ENCODE measurements at places on chromosomes 16 and 17.

- no peak for DNase-seq
Measured at GRCh38 chr16:1908983-1909382, 9.2 kb downstream of the HS3ST6 start.

GRCh38 chr16:55508941-55509931 lies at the start of gene LPCAT2:
LPCAT2 (plus strand) TSS chr16:55509072; CDS start chr16:55509182, 110 bp downstream.
- DNase-seq = peak; percentile 53

- peak; percentile 49 for DNase-seq
Measured at GRCh38 chr17:76414334-76415295, 30.2 kb downstream of the SPHK1 start.

DNA sequence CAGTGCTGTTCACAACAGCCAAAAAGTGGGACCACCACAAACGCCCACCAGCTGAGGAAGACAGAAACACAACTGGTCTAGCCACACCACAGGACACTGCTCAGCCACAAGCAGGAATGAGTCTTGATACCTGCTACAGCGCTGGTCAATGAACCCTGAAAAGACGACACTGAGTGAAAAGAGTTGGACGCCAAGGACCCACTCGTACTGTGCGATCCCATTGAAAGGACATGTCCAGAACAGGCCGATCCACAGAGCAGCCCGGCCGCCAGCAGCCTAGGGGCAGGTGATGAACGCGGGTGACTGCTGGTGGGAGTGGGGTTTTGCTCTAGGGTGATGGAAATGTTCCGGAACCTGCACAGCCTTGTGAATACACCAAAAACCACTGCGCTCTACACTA lies 10.6 kb upstream of the SLC38A8 start:
- DNase-seq = no peak

DNA sequence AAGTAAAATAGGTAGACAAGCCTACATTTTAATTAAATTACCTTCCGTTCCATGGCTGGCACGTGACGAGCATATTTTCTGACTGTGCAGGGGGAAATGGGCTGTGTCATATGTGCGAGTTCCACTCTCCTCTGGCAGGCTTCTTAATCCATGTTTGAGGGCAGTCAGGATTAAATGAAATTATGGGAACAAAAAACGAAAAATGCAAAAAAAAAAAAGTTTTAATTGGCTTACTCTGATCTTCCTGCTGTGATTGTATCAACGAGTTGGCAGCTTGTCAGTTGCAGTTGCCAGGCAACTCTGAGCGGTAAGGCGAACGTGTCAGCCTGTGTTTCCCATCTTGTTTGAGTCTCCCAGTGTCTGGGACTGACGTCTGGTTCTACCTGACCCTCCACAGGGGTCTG lies 302.9 kb upstream of the XYLT1 start:
- peak; percentile 7 for DNase-seq

GRCh38 chr17:38443356-38444031 lies 15.2 kb downstream of the ARHGAP23 start:
- DNase-seq = no peak

GRCh38 chr17:71502443-71502842 lies 618.4 kb upstream of the SOX9 start:
- DNase-seq = no peak

- peak; percentile 27 for DNase-seq
Measured at GRCh38 chr17:63699638-63700527, at the start of gene LIMD2. LIMD2 (minus strand) TSS chr17:63700125; CDS start chr17:63699298, 827 bp downstream.

- DNase-seq = no peak
Measured at GRCh38 chr17:45091778-45092425, 30.8 kb downstream of the NMT1 start.

- no peak for DNase-seq
Measured at GRCh38 chr17:42629411-42630009, 20.0 kb downstream of the TUBG1 start.

DNA sequence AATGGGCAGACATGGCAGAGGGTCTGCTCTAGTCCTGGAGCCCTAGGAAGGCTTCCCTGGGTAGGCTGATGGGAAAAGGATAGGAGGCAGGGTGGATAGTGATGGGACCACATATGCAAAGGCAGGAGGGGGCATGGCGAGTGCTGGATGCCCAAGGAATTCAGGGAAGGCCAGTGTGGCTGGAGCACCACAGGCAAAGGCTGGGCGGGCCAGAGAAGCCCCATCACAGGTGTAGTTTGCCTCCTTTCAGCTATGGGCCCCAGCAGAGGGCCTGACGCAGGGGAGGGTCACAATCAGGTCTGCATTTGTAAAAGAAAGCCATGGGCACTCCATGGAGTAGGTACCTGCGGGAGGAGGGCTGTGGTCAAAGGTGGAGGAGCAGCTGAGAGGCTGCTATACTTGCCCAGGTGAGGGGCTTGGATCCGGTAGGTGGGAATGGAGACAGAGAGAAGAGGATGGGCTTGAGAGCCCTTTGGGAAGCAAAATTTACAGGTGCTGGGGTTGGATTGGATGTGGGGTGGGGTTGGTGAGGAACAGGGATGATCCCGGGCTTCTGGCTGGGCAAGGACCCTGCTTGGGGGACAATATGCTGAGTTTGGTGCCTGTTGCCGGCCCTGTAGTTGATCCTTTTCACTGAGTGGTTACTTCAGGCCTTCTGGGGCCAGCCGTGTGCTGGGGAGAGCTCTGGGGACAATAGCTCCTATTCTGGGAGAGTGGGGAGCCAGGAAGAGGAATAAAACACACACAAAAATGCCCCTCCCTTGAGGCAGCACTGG lies 6.5 kb upstream of the COL1A1 start:
- DNase-seq = no peak

DNA sequence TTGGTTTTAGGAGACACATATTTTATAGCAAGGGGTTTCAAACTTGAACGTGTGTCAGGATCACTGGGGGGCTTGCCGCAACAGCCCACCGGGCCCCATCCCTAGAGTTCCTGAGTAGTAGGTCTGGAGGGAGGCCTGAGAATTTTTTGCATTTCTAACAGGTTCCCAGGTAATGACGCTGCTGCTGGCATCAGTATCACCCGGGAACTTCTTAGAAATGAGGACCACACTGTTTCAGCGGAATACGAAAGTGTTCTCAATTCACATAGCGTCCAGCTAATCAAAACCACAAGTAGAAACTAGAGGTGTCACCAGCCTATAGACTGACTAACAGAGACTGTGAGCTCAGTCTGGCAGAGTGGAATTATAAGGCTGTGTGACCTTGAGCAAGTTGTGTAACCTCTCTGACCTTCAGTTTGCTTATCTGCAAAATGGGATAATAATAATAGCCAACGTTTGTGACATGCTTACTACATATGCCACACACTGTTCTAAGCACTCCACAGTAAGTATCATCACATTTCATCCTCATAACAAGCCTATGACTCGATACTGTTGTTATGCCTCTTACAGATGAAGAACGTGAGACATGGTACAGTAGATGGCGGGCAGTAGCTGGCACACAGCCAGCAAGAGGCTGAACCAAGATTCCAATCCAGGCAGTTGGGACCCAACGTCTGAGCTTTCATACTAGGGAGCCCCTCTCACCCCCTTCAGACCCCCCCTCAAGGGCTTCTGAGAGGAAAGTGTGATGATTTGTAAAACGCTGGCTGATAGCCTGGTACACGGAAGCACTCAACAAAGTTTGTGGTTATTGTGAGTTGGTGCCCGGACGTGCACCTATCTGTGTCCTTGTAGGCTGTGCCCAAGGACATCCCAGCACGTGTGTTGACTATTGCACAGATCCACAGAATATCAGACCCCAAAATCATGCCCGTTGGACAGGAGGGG lies 4.6 kb upstream of the ICAM2 start:
- DNase-seq = no peak

- peak; percentile 30 for DNase-seq
Measured at GRCh38 chr17:1179818-1180742, at the start of gene ABR. ABR (minus strand) TSS chr17:1179981; CDS start chr17:1179727, 254 bp downstream.

GRCh38 chr17:61280851-61281250 lies 118.8 kb upstream of the TBX2 start:
- DNase-seq = no peak

DNA sequence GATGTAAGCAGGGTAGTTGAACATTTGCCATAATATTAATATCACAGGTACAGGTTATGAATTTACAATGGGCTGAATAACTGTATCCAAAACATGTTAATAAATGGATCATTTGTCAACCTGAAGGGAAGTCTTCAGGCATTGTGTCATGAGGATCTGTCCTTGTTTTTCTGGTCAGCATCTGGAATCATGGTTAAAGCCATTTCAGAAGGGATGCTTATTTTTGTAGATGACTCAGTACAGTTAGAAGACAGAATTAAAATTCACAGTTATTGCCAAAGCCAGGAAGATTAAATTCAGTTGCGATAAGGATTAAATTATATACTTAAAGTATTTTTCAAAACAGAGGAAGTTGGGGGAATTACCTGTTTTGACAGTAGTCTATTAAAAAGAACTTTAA lies 8.0 kb downstream of the PSMD11 start:
- no peak for DNase-seq

DNA sequence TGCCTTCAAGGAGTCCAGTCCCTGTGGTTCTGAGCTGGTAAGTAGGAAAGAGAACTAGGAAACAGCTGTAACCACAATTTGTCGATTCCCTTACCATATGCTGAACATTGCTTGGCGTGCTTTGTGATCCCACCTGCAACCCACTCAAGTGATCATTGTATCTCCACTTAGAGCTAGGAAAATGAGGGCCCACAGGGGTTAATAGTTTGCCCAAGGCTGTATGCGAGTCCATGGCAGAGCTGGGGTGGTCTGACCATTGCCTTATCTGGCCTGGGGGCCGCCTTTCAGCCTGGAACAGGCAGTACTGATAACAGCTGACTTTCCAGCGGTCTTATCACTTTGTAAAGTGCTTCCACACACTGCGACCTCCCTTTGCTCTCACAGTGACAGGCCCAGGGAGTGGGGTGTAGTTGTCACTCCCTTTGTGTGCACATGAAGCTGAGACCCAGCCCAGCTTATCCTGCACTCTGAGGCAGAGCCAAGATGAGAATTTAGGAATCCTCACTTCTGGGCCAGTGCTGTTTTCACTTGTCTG lies 9.8 kb downstream of the MYL4 start:
- no peak for DNase-seq

DNA sequence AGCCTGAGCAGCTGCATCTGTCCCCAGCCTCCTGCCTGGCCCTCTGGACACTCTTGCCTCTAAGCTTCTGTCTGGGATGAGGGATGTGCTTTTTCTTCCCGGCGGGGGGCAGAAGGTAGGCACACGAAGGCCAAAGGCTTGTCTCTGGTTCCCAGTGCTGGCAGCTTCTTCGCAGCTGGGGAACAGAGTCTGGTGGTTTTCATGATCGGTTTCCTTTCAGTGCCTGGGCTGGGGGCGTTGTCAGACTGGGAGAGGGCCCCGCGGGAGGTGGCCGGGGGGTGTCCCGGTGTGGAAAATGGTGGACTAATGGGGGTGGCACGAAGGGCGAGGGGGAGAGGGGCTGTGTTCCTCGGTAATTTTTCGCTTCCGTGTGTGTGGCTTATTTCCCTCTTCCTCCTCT lies 988 bp downstream of the RAP1GAP2 start:
- DNase-seq = no peak

DNA sequence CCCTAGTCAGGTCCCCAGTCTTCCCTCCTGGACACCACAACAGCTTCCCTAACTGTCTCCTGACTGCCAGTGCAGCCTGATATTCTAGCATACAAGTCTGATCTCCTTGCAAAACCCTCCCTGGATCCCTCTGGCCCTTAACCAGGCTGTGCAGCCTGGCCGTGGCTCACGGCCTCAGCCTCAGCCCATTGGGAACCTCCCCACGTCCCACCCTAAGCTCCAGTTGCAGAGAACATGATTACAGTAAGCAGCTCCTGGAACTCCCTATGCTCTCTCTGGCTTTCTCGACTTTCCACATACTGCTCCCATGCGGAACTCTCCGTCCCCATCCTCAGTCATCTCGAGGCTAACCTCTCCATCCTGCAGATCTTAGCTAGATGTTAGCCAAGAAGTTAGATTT lies 13.0 kb downstream of the ALOX12B start:
- DNase-seq = no peak

DNA sequence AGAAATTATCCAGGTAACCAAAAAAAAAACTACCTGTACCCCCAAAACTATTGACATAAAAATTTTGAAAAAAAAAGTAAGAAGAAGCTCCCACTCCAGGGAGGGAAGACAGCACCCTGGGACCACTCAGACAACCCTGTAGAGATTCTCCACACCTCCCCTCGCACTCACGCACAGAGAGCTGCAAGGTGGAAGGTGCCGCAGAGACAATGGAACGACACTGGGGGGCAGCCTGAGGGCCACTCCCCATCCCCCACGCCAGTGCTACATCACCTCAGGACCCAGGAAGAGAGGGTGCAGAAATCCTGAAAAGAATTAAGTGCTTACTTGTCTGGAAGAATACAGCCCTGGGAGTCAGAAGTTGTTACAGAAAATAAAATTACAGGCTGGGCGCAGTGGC lies 5.2 kb upstream of the CD79B start:
- DNase-seq = no peak

DNA sequence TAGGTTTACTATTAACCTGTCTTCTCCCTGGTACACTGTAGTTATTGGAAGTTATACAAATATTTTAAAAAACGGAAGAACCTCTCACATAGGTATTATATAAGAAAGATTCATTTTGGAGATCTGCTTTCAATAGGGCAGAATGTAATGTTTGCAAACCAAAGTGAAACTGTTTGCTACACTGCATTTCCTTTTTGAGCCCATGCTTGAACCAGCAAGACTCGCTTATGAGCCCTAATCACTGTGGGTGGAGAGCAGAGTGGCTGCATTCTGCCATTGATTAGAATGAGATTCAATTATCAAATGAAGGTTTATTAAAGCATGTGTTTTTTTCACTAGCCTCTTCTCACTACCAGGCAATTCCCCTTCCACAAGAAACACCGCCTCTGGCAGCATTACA lies 589.7 kb downstream of the CDH11 start:
- no peak for DNase-seq

GRCh38 chr16:81637336-81638235 lies 141.5 kb upstream of the PLCG2 start:
- DNase-seq = no peak

GRCh38 chr16:49504023-49504364 lies 130.4 kb downstream of the C16orf78 start:
- no peak for DNase-seq

GRCh38 chr16:80466024-80466987 lies 74.5 kb upstream of the DYNLRB2 start:
- peak; percentile 71 for DNase-seq

DNA sequence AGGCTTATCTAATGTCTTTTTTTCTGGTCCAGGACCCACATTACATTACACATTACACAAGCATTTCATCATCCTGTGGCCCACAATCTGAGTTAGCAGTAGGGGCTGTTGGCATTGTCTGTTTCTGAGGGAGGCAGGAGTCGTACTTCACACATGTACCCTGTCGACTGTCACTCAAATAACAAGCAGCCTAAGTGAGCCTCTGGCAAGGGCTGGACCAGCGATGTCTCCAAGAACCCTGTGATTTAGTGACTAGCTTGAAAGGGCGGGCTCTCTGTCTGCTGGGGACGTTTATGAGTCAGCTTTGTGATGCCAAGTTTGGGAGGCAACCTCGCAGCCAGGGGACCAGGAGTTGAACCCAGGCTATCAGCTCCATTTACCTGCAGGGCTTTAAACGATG lies 251.4 kb downstream of the HS3ST3B1 start:
- DNase-seq = no peak

Data from hippocampal formation (tissue), 2 donors.